GM23248 (cell line): ENCODE measurements at places on chromosomes 2 and 18. TPM values are rescaled to one million over a fixed set of nuclear protein-coding genes. Genes with fewer than 3 reads are reported as not detected.

GRCh38 chr2:220424561-220424960 lies 797.1 kb downstream of the SLC4A3 start:
- no peak for DNase-seq

DNA sequence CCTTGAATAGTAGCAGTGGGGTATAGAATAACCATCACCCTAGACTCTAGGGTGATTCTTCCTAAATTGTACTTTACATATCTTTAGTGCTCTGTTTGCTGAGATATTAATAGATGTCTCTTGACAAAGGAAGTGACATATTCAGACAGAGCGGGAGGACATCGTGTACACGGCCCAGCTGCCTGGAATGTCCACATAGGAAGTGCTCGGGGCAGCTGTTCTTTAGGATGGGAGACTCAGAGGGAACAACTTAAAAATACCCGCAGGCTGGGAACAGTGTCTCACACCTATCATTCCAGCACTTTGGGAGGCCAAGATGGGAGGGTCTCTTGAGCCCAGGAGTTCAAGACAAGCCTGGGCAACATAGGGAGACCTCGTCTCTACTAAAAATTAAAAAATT lies 206.1 kb downstream of the FAM210A start:
- no peak for DNase-seq

- no peak for DNase-seq
Measured at GRCh38 chr2:64396551-64396950, 57.4 kb upstream of the LGALSL start.

- no peak for DNase-seq
Measured at GRCh38 chr18:38883111-38883510, 1317.5 kb upstream of the CELF4 start.

The AFG3L2 gene
- total RNA-seq: 40.6 and 52.2 TPM in 2 replicates

The FN1 gene
- total RNA-seq: 33,406 and 36,331 TPM in 2 replicates

The CCDC148 gene
- total RNA-seq: 0.13 and 0.86 TPM in 2 replicates
